ENCODE measurements at places on chromosomes 1 and 21.

DNA sequence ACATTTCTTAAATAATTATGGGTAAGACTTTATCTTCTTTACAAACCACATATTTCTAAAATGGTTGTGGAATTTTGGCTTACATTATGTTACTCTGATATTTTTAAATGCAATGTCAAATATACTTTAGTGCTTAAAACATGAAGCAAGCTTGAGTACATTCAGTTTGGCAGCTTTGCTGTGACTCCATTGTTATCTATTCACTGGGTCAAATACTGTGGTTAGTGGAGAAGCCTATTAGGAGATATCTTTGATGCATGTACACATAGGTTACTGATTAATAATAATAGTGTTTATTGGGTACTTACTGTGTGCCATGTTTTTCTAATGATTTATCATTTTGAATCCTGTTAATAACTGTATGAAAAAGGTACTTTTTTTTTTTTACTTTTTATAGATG, 520.4 kb upstream of the B3GALT2 start:
- peak; percentile 51 for DNase-seq

DNA sequence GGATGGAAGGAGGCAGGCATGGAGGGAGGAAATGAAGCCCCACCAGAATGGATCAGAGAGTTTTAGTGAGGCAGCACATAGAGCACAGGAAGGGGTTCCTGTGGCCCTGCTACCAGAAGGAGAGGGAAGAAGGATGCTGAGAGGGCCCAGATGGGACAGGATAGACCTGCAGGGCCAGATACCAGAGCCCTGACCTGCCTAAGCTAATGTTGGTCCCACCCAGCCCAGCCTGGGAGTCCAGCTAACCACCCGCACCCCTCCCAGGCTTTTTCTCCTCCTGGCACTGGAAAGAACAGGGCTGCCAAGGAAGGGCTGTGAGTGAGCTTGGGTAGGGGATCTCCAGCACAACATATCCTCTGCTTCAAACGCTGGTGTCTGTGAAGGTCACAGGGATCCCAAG, 6.9 kb downstream of the NECTIN4 start:
- DNase-seq: no peak

DNA sequence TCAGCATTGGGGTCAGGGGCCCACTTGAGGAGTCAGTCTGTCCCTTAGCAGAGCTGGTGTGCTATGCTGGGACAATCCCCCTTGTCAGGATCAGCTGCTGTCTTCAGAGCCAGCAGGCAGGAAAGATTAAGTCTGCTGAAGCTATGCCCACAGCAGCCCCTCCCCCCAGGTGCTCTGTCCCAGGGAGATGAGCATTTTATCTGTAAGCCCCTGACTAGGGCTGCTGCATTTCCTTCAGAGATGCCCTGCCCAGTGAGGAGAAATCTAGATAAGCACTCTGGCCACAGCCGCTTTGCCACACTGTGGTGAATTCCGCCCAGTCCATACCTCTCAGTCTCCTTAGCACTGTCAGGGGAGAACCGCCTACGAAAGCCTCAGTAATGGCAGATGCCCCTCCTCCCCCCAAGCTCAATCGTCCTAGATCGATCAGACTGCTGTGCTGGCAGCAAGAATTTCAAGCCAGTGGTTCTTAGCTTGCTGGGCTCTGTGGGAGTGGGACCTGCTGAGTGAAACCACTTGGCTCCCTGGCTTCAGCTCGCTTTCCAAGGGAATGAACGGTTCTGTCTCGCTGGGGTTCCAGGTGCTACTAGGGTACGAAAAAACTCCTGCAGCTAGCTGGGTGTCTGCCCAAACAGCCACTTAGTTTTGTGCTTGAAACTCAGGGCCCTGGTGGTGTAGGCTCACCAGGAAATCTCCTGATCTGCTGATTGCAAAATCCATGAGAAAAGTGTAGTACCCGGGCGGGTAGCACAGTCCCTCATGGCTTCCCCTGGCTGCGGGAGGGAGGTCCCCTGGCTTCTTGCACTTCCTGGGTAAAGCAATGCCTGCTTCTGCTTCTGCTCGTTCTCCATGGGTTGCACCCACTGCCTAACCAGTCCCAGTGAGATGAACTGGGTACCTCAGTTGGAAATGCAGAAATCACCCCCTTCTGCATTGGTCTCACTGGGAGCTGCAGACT, 25.1 kb upstream of the TP53BP2 start:
- no peak for DNase-seq

GRCh38 chr1:108692724-108693655, 880 bp downstream of the PRPF38B start:
- peak; percentile 70 for DNase-seq

- DNase-seq: no peak
Observed at GRCh38 chr1:78721136-78721535, 71.5 kb downstream of the IFI44 start.

DNA sequence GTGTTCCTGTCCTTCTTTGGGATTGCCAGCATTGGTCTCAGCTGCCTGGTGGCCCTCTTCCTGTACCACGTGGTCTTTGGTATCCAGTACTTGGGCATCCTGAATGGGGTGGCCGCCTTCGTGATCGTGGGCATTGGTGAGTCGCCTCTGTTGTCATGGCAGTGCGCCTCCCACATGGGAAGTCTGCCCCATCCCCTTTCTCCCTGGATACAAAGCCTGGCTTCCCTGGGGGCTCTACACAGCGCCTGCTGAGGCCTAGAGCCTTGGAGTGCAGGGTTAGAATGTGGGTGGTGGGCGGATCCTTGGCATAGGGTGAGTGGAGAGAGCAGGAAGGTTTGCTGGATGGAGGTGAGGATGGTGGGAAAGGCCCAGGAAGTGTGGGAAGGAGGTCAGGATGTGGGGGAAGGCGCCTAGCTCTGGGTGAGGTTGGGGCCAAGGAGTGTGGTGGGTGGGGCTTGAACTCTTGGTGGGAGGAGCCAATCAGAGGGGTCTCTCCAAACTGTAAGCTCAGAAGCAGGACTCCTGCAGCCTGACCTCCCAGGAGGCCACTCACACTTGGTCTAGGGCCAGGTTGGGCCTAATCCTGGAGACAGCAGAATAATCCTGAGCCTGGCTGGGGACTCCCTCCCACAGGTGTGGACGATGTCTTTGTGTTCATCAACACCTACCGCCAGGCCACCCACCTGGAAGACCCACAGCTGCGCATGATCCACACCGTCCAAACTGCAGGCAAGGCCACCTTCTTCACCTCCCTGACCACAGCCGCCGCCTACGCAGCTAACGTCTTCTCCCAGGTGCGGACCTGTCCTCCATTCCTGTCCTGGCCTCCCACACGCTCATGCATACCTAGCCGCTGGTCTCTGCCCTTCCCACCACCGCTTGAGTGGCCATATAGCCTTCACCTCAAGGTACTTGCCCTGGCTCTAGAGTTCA, 36.7 kb downstream of the DISP3 start:
- DNase-seq: no peak

GRCh38 chr1:235650341-235651169, 971 bp upstream of the GNG4 start:
- DNase-seq: no peak

- DNase-seq: no peak
Observed at GRCh38 chr1:202203238-202204039, 9.8 kb downstream of the LGR6 start.

DNA sequence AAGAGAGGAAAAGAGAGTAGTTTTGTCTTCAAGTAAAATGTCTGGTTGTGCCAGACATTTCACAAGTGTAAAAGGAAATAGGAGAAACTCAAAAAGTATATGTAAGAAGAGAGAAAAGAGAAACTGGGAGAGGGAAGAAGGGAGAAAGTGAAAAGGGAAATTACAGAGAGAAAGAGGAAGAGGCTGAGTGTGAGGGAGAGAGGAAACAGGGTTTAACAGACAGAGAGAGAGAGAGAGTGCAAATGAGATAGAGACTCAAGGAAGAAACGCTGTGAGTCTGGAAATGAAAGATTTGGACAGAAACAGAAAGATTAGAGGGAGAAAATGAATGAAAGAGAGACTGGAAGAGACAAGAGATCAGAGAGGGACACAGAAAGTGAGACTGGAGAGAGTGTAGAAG, 806.2 kb downstream of the PLA2G4A start:
- DNase-seq: no peak

- no peak for DNase-seq
Observed at GRCh38 chr1:6105218-6105679, 59.6 kb downstream of the KCNAB2 start.

DNA sequence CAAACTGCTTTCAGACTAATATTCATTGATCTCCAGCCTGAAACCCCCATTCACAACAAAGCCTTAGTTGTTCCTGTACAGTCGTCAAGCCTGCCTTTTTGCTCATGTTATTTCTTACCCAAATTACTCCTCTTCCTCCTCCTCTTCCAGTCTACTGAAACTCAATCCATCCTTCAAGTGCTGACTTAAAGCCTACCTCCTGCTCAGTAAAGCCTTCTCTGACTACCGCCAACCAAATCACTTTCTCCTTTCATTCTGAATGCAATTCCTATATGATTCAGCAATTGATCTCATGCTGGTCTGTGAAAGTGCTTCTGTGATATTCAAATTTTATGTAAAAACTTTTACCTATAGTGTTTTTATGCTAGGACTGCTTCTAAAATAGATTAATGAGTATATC, 18.6 kb downstream of the TAF5L start:
- no peak for DNase-seq

DNA sequence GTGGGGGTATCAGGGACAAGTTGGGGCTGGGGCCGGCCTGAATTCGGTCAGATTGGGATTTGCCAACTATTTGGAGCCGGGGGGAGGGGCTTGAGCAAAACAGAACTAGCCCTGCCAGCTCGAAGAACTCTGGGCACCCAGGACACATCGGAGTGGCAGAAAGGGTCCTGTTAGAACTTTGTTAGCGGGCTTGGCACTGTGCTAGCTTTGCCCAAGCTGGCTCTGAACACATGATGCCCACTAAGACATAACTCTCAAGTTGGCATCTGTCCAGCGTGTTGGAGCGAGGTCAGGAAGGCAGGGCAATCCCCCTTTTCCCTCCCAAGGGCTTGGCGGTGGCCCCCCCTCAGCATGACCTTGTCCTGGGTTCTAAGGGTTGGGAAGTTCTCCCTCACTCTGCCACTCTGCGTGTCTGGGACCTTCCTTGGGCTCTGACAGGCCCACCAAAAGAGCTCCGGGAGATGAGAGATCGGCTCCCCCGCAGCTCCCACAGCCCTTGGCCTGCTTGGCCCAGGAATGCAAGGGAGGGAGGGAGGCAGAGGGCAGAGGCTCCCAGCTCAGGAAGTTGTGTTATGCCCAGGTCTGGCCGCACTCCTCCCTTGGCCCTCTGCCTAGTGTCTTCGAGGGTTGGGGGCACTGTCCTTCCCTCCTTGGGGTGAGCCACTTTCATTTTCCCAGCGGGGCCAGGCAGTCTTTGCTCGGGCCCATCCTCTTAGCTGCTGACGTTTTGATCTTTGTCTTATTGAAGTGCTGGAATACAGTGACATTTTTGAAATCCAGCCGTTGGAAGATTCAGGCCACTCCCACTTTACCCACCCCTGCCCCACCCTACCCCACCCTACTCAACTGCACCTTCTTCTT, 1.2 kb downstream of the LMNA start:
- DNase-seq: peak; percentile 83

GRCh38 chr1:32949519-32949918, 15.1 kb downstream of the RNF19B start:
- peak; percentile 19 for DNase-seq

GRCh38 chr1:10449751-10450150, at the start of gene CORT:
CORT (plus strand) TSS chr1:10450031; CDS start chr1:10450224, 193 bp downstream.
- DNase-seq: no peak

DNA sequence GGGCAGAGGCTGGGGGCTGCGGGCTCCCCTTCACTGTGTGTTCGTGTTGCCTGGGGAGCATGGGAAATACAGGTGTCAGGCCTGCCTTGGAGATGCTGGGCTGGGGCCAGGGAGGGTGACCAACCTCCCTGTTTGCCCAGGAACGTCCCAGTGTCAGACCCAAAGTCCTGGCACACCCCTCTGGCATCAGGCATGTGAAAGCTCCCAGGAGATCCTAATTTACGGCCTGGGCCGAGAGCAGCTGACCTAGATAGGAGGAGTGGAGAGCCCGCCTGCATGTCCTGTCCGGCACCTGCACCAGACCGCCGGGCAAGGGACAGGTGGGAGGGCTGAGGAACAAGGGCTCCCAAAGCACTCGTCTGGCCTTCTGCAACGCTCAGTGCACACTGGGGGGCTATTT, 124.8 kb downstream of the PRDM16 start:
- no peak for DNase-seq

DNA sequence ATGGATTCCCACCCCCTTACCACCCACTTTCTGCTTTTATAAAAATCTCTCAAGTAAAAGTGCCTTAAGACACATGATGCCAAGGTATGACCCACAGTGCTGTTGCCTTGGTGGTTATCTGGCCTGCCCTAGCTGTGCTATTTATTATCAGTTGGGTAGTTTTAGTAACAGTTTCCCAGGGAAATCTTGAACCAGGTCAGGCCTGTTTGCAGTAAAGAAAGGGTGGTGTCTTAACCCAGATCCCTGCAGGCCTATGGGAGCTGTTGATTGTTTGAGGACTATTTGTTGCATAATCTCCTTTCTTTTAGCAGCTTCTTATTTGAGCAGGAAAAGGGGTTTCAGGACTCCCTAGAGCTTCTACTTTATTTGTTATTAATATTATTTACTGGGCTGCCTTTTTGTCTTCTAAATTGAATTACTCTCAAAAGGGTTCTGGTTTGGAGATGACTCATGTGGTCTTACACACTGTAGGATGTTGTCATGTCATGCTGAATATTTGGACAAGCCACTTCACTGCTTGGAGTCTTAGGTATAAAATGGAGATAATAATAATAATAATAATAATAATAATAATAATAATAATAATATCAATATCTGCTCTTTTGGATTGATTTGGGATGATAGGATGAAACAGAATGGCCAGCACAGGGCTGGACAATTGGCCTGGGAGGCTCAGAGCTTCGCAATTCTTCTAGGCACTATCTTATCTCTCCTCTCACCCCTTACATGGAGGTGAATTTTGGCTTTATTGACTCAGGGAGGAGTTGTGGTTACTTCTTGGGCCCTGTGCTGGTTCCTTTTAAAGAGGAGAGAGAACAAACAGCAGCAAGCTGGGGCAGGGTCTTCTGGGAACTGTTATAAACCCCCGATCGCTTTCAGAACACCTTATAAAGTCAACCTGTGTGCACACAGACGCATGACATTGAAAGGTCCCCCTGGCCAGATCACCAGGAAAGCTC, 252.1 kb downstream of the PRDM2 start:
- no peak for DNase-seq

- no peak for DNase-seq
Observed at GRCh38 chr1:23122023-23122748, 46.5 kb downstream of the LUZP1 start.

GRCh38 chr21:15732290-15732995, 2.7 kb downstream of the USP25 start:
- peak; percentile 80 for DNase-seq

DNA sequence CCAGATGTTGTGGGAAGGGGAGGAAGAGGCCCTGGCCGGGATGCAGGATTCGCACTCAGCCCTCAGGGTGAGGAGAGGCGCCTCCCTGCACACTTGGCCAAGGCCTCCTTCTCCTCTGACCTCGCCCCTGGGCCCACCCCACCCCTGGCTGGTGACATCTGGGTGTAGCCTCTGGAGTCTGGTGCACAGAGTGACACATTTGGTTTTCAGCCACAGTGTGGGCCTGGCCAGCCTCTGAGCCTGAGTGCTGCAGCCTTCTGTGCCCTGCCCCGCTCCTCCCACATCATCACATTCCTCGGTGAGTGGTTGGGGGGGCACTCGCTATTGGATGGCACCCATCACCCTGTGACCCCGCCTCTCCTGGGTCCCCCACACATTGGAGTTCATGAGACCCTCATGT, 45.8 kb downstream of the PRDM16 start:
- DNase-seq: no peak

All from kidney tubule cell (primary cell).